Stimulated activated CD8-positive, alpha-beta memory T cell treated with anti-CD3 and anti-CD28 coated beads, Interleukin-4, amount 100 ng/mL, for 4 hours (primary cell): ENCODE measurements at places on chromosomes 6 and 20.
A peak's percentile ranks its signal among the peaks of the same experiment; 100 is the strongest.

DNA sequence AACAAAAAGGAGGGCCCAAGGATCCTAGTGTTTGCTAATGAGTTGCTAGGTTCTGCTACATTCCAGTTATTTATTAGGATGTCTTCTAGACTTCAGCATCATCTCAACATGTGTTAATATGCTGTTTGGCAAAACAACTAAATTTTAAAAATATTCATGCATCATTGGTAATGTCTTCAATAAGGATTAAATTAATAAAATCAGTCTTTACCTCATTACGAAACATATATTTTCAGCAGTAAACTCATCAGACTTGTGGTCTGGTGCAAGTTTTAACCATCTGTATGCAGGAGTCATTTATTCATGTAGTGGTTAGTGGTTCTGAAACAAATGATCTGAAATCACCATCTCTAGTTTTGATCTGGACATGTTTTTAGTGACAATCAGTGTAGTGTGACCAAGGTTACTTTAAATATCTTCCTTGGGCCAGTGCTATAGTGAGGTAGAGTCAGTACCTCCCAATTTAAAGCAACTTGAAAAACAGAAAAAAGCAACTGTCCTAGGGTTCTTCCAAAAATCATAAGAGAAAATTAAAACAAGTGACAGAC is 85.0 kb upstream of the KCNK16 start:
- DNase-seq = no peak

- peak; percentile 29 for DNase-seq
Measured at GRCh38 chr6:7073821-7074525, 33.8 kb upstream of the RREB1 start.

DNA sequence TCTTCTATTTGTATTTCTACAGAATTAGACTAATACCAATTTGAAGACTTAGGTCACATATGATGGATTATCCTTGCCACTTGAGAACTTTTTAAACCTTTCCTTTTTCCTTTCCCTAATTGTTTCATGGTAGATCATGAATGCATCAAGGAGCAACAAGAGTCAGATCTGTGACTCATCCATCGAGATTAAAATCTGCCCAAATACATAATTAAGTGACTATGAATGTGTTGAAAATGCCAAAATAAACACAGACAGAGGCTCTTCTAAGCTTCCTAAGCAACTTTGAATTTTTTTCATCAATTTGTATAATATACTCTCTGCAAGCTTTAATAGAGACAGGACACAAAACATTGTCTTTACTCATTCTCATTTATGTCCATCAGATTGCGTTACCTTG is 23.5 kb upstream of the HTR1E start:
- no peak for DNase-seq

DNA sequence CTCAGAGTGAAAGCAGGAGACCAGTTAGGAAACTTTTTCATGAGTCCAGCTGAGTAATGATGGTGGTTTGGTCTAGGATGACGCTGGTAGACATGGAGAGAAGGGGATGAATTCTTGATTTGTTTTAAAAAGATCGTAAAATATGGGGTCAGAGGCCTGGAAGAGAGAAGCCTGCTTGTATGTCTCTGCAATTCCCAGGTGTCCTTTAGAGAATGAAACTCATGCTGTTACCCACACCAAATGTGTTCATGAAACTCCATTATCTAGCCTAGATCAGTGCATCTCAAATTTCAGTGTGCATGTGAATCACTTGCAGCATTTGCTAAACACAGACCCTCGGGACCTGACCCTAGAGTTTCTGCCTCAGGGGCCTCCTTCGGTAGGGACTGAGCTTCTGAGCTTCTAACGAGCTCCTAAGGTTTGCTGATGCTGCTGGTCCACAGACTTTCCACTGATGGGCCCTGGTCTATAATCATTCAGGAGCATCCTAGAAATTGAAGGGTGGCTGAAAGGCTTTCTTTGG is 302.0 kb upstream of the PLCB4 start:
- DNase-seq = no peak

GRCh38 chr20:62368976-62369814 is 2.1 kb upstream of the LAMA5 start:
- no peak for DNase-seq

GRCh38 chr6:835476-836160 is 142.7 kb upstream of the EXOC2 start:
- DNase-seq = no peak

GRCh38 chr6:11362564-11362963 is 130.1 kb upstream of the NEDD9 start:
- no peak for DNase-seq

DNA sequence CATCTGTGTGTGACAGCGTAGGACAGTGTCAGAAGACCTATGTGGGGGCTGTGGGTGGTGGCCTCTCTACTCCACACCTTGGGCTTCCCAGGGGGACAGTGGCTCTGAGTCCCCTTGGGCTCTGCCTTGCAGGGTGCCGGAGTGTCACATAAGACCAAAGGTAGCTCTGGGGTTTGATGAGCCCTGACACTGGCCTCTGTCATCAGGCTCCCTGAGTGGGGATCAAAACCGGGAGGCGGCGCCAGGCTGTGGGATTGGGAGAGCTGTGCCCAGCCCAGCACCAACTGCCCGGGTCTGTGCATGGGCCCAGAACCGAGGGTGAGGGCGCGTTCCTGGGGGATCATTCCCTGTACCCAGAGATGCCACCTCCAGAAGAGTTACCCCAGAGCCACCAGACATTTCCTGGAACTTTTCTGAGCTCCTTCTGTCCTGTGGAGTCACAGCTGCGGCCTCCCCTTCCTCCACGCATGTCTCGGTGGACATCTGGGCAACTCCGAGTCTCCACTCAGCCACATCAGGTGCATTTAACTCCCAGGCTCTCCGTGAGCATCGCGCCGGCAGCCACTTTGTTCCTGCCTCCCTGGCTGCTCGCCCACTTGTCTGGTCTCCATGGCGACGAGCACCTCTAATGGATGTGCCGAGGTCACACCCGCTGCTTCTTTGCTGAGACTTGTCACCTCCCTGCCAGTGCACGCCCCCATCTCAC is 94.7 kb downstream of the TMEM242 start:
- DNase-seq = no peak

DNA sequence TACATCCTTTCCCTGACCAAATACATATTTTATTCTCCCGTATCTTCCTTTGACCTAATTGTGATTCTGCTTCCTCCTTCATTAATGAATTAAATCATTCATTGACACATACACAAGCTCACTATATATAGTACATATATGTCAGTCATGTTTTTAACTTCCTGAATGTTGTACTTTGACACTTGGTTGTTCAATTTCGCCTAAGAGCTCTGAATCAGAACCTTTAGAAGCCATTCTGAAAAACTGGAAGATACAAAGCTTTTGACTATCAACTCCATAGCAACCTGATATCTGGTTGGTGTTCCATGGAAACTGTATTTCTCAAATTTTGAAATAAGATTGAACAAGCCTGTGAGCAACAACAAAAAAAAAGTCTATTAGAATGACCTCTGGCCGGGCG is 27.3 kb upstream of the HFE start:
- DNase-seq = no peak

- no peak for DNase-seq
Measured at GRCh38 chr6:11770546-11771466, 7.8 kb downstream of the ADTRP start.

GRCh38 chr6:132816660-132817059 is 2.3 kb downstream of the RPS12 start:
- no peak for DNase-seq

- no peak for DNase-seq
Measured at GRCh38 chr6:132725947-132726607, 12.2 kb upstream of the VNN1 start.

- no peak for DNase-seq
Measured at GRCh38 chr20:50221501-50222308, 31.1 kb downstream of the CEBPB start.

DNA sequence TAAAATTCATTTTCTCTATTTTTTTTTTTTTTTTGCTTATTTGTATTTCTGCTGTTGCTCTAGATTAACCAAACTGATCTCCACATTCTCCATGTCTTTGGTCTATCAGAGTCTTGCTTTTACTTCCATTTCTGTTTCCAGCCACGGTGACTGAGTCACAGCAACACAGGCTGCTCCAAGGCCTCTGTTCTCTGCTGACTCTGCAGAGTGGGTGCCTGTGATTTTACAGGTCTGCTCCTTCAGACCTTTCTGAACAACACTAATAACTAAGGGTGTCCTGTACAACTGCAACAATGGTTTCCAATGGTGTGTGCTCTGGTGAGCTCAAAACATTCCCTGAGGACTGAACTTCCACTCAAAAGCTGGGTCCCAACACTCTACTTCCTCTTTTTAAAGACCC is 102.3 kb upstream of the BMP2 start:
- DNase-seq = no peak

GRCh38 chr20:62239278-62239879 is 1.1 kb downstream of the OSBPL2 start:
- DNase-seq = no peak

DNA sequence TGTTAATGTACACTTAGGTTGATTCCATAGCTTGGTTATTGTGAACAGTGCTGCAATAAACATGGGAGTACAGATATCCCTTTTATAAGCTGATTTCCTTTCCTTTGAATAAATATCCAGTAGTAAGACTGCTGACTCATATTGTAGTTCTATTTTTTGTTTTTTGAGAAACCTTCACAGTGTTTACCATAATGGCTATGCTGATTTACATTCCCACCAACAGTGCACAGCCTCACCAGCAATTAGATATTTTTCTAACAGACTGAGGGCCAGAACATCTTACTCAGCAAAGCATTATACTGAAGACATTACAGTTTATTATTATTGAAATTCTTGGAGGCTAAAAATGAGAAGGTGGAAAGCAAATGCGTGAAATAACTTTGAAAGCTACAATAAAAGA is 187.3 kb upstream of the HEY2 start:
- DNase-seq = no peak

DNA sequence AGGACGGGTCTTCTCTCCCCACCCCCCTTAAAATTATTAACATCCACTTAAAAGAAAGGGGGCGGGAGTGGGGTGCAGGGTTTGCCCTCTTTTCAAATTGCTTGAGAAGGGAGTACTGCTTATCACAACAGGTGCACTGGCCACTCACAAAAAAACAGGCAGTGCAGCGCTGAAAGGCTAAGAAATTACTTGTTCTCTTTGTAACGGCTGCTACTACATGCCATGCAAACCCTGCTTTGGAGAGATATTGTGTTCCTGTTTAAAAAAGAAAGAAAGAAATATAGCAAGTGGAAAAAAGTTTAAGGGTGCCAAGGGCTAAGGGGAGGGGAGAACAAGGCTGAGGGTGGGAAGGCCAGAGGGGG is 312.7 kb upstream of the JARID2 start:
- DNase-seq = no peak

GRCh38 chr6:142760152-142760551 is 184.8 kb downstream of the HIVEP2 start:
- no peak for DNase-seq

- DNase-seq = no peak
Measured at GRCh38 chr6:17120019-17120418, 18.2 kb downstream of the STMND1 start.

GRCh38 chr6:144467172-144467762 is 182.1 kb downstream of the UTRN start:
- DNase-seq = no peak

- no peak for DNase-seq
Measured at GRCh38 chr20:56590888-56591287, 38.2 kb upstream of the TFAP2C start.

GRCh38 chr20:35398660-35399144 is 13.1 kb downstream of the UQCC1 start:
- no peak for DNase-seq

DNA sequence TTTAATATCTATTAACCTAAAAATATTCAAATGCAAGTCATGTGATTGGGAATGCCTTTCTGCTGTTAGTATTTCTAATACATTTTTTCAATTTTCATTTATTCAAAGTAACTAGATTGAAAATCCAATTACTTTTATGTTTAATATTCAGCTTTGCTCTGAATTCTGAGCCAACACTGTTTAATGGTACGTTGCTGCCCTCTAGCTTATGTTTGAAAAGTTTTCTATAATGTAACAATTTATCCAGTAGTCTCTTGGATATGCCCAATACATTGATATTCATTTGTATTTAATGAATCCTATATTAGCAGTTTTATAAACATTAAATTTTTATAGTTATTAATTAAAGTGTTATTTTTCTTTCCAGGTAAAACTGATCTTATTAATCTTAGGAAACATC is 47.4 kb downstream of the LGSN start:
- DNase-seq = no peak

DNA sequence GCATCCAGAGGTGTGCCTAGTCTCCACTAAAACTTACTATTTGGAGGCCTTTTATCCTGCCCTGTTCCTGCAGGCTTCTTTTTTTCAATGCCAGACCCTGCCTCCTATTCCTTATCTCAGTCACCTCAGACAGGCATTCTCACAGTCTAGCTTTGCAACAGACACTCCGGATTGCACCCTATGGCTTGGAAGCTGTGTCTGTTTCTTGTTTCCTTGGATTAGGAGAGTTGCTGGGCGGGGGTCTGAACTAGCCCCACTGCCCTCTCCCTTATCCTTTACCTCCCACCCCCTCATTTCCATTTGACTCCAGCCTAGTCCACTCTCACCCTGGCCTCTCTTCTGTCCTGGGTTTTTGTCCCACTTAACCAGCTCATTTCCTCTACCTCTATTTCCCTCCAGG is 228.1 kb upstream of the CITED2 start:
- DNase-seq = no peak

DNA sequence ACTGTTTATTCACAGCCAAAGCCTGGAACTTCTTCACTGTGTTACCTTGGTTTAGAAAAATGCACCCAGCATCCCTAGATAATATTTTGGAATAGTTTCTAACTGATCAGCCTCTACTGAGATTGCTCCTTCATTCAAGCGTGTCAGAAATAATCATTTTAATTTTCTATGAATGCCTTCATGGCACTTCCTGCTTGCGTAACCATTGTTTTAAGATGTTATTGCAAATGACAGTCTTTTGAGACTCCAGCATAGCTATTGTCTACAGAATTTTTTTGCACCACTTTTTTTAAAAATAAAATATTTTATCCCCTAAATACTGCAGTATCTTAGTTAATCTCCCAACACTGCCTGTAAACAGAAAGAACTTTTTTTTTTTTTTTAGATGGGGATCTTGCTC is 213.1 kb downstream of the PHACTR1 start:
- DNase-seq = no peak

- peak; percentile 50 for DNase-seq
Measured at GRCh38 chr20:50478162-50478990, 31.8 kb upstream of the PTPN1 start.

GRCh38 chr6:39634646-39635341 is 90.4 kb downstream of the KIF6 start:
- DNase-seq = no peak

- DNase-seq = no peak
Measured at GRCh38 chr20:63942969-63943807, 13.0 kb downstream of the UCKL1 start.

GRCh38 chr6:11640486-11640885 is 102.9 kb downstream of the TMEM170B start:
- no peak for DNase-seq

- no peak for DNase-seq
Measured at GRCh38 chr6:9583753-9584352, 831.0 kb downstream of the TFAP2A start.

DNA sequence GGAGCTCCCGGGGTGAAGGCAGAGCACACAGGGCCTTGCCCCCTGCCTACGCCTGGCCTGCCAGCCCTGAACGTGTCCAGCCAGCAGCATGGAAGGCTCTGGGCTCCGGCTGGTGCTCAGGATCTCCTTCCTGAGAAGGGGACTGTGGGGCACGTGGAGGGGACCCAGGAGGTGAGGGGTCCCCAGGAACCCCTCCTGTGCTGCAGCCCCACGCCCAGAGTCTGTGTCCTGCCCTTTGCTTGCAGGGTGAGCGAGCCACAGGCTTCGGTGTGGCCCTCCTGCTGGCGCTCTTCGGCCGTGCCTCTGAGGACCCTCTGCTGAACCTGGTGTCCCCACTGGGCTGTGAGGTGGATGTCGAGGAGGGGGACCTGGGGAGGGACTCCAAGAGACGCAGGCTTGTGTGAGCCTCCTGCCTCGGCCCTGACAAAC is 22.3 kb downstream of the NPEPL1 start:
- DNase-seq = no peak
